ENCODE measurements at places on chromosomes 3 and 15.

- no peak for DNase-seq
These were observed 3.3 kb upstream of the VILL start for GRCh38 chr3:37987315-37987697.

GRCh38 chr3:135136361-135137100 lies 341.5 kb downstream of the EPHB1 start:
- DNase-seq: no peak

DNA sequence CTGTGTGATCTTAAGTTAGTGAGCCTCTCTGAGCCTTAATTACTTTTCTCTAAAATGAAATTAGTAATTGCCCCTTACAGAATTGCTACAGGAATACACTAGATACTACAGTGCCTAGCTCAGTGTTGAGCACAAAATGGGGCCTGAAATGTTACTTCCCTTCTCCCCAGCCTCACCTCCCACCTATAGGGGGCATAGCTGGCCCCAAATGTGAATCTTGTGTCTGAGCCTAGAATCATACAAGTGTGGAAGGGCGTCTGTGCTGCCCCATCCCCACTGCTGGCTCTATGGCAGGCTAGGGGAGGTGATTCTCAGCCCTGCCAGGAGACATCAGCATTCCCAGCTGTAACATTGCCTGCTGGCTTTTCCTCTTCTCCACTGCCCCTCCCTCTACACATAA lies 42.7 kb downstream of the IFT122 start:
- no peak for DNase-seq

DNA sequence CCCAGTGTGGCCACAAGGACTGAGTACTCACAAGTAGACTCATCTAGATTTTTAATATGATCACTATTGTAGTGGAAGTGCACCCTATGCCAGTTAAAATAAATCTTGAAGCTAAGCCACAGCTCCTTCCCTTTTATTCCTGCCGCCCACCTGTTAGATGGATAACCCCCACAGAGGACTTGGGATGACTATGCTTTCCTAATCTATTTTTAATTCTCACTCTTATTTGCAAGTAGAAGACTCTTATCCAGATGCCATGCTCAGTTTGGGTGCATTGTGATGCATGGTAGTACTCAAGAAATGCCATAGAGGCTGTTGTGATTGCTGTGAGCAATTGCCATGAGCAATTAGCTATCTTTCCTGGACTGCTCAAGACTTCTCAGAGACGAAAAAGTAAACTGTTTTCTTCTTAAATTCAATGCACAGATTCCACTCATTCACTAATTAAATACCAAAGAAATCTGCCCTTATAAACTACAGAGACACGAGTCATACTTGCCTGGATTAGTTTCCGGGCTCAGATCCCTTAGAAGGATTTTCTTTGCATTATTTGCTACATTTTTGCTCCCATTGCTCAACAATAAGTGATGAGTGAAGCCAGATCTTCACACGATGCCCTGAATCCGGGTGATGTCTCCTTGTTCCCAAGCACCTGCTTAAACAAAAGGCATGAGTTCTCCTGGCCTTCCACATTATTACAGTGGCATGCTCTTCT lies 472.1 kb downstream of the SOX2 start:
- DNase-seq: no peak

DNA sequence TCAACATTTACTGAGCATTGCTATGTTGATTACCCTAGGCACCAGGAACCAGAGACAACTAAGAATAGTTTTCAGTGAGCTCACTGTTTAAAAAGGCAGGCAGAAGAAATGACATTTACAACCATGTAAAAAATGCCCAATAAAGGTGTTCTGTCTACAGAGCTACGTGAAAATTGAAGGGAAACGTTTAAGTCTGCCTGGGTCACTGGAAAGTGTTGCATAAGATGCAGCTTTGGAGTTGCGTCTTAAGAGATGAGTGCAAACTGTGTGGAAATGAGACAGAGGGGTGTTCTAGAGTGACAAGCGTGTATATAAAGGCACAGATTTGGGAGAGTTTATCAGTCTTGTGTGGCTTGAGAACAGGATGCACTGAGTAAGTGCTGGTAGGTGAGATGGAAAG lies 278.7 kb upstream of the GOLGA6L4 start:
- DNase-seq: no peak

DNA sequence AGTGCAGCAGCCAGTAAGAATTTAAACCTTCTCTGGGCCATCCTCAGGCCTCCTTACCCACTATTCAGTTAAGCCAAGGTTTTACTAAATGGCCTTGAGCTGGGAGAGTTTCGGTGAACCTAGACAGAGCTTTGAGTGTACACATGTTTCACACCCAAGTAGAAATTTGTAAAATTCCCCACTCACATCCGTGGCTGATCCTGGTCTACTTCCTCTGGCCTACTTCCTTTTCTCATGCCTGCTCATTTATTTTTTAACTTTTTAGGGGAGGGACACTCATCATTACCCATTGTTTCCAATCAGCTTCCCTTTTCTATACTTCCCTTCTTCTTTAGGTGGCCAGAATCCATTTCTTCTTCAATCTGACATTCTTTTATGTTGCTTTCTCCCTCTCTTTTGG lies 7.6 kb downstream of the CX3CR1 start:
- DNase-seq: no peak

DNA sequence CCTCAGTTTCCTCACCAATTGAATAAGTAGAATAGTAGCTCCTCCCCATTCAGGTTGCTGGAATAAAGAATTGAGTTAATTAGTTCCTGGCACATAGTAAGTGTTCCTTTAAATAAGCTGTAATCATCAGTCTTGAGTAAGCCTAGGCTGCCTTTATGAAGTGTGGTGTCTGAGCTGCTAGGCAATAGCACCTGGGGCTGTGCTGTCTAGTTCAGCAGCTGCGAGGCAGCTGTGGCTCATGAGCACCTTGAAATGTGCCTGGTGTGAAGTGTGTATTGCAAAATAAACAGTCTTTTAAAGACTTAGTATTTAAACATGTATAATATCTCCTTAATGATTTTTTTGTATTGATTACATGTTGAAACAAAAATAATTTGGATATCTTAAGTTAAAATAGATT lies 77.6 kb downstream of the TOP2B start:
- DNase-seq: no peak

- DNase-seq: no peak
These were observed 121.0 kb downstream of the GREM1 start for GRCh38 chr15:32838820-32839219.

All from activated naive CD4-positive, alpha-beta T cell (primary cell).